HAP-1 (cell line): ENCODE measurements at places on chromosomes 11 and 22.

DNA sequence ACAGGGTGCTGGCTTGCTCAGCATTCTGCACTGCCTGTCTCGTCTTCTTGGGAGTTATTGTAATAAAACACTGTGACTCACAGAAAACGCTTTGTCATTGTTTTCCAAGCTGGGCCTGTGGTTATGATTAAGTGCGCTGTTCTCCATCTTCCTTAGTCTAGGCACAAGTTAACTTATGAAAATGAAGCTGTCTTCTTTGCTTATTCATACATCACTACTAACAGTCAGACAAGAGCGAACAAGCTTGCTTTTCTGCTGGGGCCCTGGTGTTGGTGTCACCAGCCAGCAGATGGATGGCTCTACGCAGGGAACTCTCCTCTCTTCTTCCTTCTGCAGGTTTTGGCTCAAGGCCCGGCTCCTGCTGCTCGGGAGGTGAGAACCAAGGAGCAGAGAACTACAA lies 380.1 kb upstream of the SYN3 start:
- no peak for DNase-seq

DNA sequence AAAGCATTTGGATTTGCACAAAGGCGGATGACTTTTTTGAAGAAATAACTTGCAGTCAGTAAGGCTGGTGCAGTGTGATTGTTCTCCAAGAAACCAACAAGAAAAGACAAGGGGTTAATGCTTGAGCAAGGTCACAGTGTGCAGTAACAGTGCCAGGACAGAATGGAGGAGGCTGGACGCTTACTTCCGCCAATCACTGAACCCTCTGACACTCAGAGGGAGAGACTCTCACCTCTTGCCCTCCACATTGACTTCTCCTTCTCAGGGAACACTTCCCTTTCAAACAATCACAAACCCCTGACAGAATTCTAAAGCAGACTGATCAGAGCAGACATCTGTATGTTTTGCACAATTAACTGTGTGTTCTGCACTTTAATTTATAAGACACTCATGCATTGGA lies 228.4 kb downstream of the BLID start:
- no peak for DNase-seq

DNA sequence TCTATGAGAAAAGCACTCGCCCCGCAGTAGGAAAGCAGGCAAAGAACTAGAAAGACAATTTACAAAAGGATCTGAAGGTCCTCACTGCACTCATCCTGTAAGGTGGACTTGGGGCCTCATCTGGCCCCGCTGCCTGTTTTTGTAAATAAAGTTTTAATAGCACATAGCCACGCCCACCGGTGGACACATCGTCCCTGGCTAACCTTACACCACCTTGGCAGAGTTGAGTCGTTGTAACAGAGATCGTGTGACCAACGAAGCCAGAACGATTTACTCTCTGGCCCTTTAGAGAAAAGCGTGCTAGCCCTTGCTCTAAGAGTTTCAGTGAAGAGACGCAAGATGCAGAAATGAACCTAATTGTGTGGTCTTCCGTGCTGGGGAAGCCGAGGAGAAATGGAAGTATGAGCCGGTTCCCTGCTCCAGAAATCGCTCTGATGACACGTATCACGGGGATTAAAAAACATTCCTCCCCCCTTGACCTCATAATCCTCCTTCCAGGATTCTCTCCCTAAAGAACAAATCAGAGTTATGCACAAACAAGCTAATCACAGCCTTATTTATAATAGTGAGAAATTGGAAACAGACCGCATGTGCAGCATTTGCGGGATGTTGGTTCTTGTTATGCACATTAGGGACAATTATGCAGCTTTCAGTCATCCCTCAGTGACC lies 80.1 kb downstream of the CDKN1C start:
- peak; percentile 3 for DNase-seq

DNA sequence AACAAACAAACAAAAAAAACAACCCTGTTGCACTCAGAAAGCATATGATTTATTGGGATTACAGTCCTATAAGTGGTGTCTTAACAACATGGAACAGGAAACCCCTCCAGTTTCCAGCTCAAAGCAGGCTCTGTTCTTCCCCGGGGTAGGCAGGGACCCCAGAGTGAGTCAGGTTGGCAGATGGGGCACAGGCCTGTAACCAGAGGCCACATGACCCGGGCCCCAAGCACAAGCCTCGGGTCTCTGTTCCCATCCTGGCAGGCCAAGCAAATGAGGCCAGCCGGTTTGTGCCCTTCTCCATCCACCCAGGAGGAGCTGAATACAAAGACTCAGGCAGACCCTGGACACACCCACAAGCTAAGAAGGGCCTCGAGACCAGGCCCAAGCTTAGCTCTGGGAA lies 75.8 kb downstream of the NAT10 start:
- DNase-seq: no peak

GRCh38 chr11:111930472-111930871 lies 6.7 kb upstream of the DIXDC1 start:
- DNase-seq: no peak

DNA sequence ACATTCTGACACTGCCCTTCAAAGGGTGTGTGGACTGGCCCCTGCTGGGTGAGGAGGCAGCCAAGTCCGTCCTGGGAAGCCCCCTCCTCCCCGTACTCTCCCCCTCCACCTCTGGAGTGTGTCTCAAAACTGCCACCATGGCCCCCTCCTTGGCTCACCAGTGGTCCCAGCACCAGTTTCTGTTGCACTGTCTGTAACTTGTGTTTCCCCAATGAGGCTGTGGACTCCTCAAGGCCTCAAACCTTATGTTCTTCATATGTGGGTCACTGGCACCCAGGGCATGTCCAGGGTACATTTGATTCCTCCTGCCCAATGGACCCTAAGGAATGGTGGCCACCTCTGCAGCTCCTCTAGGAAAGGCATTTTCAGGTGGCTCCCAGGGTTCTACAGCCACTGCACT lies 6.6 kb upstream of the NPTXR start:
- no peak for DNase-seq

DNA sequence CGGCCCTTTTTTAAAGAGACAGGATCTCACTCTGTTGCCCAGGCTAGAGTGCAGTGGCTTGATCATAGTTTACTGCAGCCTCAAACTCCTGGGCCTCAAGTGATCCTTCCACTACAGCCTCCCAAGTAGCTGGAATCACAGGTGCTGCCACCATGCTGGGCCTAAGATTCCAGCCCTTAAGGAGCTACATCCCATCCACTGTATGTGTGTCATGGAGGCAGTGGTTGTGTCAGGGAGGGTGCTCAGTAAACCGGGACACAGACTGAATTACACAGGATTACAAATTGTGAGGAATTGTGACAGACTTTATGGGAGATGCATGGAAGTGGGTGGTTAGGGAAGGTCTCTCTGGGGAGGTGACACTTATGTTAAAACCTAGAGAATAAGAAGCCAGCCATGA lies 2.1 kb upstream of the PPIL2 start:
- no peak for DNase-seq
